ENCODE measurements at places on chromosomes 12 and 14.

- DNase-seq, result no peak
Measured at GRCh38 chr12:130764475-130765185, 48.5 kb upstream of the RIMBP2 start.

DNA sequence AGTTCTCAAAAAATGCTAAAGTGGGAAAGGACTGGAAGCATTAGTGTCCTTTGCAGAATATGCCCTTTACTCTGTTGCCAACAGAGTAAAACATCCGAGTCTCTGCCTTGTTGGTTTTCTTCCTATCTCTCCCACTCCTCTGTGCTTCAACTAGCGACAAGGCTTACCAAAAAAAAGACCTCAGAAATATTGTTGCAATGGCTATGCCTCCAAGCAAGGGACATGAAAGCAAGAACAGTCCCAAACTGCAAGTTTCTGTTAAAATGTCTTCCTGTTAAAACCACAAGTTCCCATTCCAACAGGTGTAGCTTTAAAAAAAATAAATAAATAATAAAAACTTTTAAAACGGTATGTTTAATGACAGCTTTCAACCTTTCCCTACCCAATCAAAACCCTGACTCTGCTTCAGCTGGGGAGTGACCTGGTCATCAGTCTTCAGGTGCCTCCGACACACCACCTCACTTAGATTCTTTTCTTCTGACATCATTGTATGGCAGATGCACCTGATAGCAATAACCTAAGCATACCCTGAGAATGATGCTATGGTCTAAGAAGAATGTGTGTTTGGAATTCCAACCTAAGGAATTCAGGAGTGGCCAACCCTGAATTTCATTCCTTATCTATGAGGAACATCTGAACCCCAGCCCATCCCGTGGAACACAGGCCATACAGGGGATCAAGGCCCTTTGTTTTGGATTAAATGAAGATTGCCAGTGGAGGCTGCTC is 81.0 kb downstream of the RPS29 start:
- DNase-seq, result no peak

GRCh38 chr12:54279227-54279631 is 693 bp downstream of the CBX5 start:
- DNase-seq, result no peak

GRCh38 chr12:25151476-25151875 is 43.5 kb downstream of the DNAI7 start:
- DNase-seq, result no peak

DNA sequence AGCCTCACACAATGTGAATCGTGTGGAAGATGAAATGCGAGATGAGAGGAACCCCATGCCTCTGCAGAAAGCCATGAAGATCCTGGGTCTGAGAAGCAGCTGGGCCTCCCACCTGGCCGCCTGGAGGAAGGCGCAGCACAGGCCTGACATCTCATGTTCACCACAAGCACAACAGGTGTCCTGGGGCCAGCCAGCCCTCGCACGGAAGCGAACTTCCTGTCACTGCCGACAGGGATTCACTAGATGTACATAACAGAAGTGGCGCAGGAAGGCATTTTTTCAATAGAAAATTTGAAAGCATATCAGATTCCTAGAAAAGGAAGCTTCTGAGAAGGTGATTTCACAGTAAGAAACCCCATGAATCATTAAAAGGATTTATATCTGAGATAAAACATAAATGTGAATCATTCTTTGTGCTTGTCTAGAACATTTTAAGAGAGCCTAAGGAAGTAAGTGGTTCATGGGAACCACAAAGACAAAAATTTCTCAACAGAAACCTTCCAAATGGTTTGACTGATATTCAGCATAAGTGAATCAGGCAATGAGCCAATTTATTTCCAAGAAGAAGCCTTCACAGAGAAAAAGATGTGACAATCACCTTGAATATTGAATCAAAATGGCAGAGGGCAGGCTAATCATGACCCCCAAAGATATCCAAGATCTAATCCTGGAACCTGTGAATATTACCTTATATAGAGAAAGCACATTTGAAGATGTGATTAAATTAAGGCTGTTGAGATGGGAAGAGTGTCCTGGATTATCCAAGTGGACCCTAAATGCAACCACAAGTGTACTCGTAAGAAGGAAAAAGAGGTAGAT is 311.9 kb downstream of the DUSP6 start:
- DNase-seq, result no peak

DNA sequence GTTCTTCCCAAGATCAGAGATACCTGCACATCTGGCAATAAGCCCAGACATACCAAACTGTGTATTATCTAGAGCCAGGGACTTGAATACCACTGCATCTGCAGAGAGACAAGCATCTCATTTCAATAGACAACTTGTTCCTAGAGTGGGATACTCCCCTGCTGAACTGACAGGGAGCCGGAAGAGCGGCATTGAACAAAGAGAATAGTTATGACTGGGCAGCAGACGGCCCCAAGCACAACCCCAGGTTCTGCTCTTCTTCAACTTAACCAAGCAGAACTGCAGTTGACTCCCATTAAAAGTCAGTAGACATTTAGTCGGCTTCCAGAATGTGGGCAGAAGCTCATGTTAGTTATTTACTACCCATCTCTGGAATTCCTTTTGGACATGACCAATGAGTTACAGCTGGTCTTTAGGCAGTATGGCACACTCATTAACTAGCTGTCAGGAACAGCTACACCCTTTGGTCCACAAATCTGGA is 112.9 kb downstream of the HMGA2 start:
- no peak for DNase-seq

- no peak for DNase-seq
Measured at GRCh38 chr12:105671720-105672119, 341.2 kb downstream of the C12orf75 start.

GRCh38 chr14:97166497-97166896 is 369.3 kb downstream of the VRK1 start:
- no peak for DNase-seq
